ENCODE measurements at places on chromosomes 3 and 15. TPM values are rescaled to one million over a fixed set of nuclear protein-coding genes. Genes with fewer than 3 reads are reported as not detected.

CSTA gene
- not detected for total RNA-seq

PRKCD gene
- 45.1 TPM for total RNA-seq

ZDHHC23 gene
- 15.4 TPM for total RNA-seq

PLA2G4F gene
- total RNA-seq = 0.60 TPM

SLC22A14 gene
- total RNA-seq = 0.18 TPM

GOLIM4 gene
- 41.8 TPM for total RNA-seq

DNA sequence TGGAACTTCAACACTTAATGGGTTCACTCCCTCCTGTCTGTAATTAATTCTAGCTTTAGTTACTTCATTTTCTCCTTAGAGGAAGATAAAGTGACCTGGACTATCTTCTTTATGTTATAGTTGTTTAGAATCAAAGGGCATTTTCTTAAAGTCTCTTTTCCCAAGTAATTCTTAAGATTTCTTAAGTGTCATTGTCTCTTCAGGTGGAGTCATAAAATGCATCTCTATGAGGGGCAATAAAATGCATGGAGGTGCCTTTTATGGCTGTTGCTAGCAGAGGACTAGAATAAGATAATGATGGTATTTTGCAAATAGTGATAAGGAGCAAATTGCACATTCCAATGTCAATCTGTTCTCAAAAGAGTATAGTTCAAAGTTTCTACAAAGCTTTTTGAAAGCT, 34.5 kb downstream of the CNTN4 start:
- no peaks in the 10 kb centered on the region for H3K36me3 ChIP-seq
- H3K27me3 ChIP-seq = no peaks in the 10 kb centered on the region
- H3K27ac ChIP-seq = no peak overlapping the region
- H3K4me3 ChIP-seq = no peak overlapping the region
- no peak for DNase-seq

- H3K4me3 ChIP-seq = no peak overlapping the region
- H3K27me3 ChIP-seq = peaks cover 11% of the 10 kb centered on the region
- no peaks in the 10 kb centered on the region for H3K36me3 ChIP-seq
Observed at GRCh38 chr3:72003936-72004335, 219.0 kb upstream of the PROK2 start.

DNA sequence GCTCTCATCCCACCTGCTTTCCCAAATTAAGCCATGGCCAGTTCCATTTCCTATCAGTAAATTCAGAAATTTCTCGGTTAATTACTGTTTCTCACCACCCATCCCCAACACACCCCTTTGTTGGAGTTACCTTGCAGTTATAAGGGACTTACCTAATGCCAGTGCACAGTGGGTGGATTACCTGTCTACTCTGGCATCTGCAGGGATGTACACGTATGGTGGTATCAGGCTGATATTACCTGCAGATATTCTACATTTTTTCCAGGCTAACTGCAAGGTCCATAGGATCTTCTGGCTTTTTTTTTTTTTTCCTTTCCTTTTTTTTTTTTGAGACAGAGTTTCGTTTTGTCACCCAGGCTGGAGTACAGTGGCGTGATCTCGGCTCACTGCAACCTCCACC, 7.9 kb upstream of the MRAS start:
- no peak overlapping the region for H3K4me3 ChIP-seq
- H3K27me3 ChIP-seq = peaks cover 6% of the 10 kb centered on the region
- DNase-seq = no peak
- peaks cover 7% of the 10 kb centered on the region for H3K4me1 ChIP-seq
- H3K36me3 ChIP-seq = no peaks in the 10 kb centered on the region

DNA sequence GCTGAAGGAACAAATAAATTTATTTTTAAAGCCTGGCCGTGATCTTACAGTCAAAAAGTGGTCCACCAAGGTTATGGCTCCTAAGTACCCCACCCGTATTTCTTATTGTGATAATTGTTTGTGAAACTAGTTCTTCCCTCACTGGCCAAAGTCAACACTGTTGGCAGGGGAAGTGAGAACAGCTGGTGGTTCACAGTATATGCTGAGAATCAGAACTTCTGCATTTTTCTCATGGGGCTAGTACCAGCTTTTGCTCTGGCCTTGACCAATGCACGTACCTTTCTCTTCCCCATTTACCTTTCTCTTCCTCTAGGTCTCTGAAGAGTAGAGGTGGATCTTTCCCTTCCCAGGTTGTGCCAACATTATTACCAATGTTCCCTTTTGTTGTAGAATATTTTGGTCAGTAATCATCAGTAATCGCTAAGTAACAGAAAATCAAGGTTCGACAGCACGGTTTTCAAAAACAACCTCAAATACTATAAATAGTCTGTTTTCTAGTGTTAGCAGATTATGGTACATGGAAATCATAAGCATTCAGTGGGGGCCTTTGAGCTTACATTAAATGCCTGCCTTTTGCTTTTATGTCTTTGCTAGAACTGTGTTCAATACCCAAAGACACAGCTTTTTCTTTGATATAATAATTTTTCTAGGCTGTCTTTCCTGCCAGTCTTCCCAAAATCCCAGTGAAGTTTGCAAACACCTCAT, 268.0 kb downstream of the LPP start:
- H3K36me3 ChIP-seq = peaks cover 43% of the 10 kb centered on the region
- no peak overlapping the region for H3K27ac ChIP-seq
- H3K27me3 ChIP-seq = no peaks in the 10 kb centered on the region
- peaks cover 4% of the 10 kb centered on the region for H3K4me1 ChIP-seq

DNA sequence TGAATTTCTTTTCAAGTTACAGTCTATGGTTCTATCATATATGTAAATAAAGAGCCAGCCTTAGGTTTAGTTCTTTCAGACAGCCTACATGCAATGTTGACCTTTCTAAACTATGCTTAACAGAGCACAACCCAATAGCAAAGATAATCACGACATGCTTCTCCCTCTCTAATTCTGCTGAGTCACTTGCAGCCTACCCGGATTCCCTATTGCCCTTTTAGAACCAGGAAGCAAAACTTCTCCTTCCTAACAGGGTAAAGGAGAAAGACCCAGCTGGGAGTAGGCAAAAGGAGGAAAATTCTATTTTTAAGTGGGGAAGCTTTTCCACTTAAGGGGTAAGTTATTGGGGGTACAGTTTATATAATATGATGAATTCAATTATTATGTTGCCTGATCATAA, 79.3 kb downstream of the SLC7A14 start:
- no peak overlapping the region for H3K4me3 ChIP-seq
- peak overlapping the region; percentile 64 for H3K27ac ChIP-seq
- DNase-seq = no peak
- no peaks in the 10 kb centered on the region for H3K36me3 ChIP-seq
- H3K4me1 ChIP-seq = peaks cover 18% of the 10 kb centered on the region
- H3K27me3 ChIP-seq = peaks cover 14% of the 10 kb centered on the region

- H3K27me3 ChIP-seq = peaks cover 3% of the 10 kb centered on the region
- H3K4me1 ChIP-seq = no peaks in the 10 kb centered on the region
- H3K4me3 ChIP-seq = no peak overlapping the region
- H3K36me3 ChIP-seq = no peaks in the 10 kb centered on the region
Observed at GRCh38 chr15:42035435-42035761, 14.6 kb upstream of the PLA2G4E start.

DNA sequence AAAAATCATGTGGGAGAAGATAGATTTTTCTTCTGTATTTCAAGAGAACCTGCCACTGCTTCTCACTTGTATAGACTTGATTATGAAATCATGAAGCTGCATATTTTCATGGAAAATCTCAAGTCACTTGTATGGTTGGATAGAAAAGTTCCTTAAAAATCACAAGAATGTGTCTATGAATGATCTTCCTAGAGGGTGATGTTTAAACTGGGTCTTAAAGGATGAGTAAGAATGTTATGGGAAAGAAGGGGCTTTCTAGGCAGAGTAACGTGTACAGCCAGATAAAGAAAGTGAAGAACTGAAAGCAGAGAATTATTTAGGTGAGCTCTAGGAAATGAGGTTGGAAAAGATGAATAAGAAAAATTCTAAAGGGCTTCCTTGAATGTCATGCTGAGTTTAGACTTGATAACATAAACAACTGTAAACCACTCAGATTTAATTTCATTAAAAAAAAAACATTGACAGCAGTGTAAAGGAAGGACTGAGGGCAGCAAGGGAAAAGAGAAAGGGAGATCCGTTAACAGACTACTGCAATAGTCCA, 5.0 kb downstream of the CD47 start:
- no peaks in the 10 kb centered on the region for H3K27me3 ChIP-seq
- no peak overlapping the region for H3K27ac ChIP-seq
- peaks cover 2% of the 10 kb centered on the region for H3K4me1 ChIP-seq
- H3K36me3 ChIP-seq = no peaks in the 10 kb centered on the region
- no peak for DNase-seq
- H3K4me3 ChIP-seq = no peak overlapping the region

GRCh38 chr3:63945558-63946096, 33.4 kb upstream of the SCAANT1 start:
- DNase-seq = no peak
- peak overlapping the region; percentile 89 for H3K27ac ChIP-seq
- peaks cover 2% of the 10 kb centered on the region for H3K36me3 ChIP-seq
- no peaks in the 10 kb centered on the region for H3K27me3 ChIP-seq
- peaks cover 48% of the 10 kb centered on the region for H3K4me1 ChIP-seq
- H3K4me3 ChIP-seq = peak overlapping the region; percentile 7

DNA sequence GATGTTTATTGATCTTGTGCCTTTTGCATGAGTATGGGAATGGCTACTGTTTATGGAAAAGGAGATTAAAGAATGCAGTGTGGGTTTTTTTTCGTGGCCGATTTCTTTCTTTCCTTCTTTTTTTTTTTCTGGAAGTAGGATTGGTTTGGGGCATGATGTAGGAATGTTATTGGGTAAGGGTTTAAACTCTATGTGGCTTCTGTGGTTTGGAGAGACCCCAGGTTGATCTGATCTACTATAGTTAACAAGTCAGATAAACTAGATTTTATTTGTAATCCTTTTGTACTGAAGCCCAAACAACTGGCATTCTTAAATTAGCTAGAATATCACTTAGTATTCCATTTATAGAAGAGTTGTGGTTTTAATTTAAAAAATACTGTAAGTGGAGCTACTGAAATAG, 304.8 kb downstream of the LPP start:
- no peaks in the 10 kb centered on the region for H3K36me3 ChIP-seq
- no peaks in the 10 kb centered on the region for H3K4me1 ChIP-seq
- no peaks in the 10 kb centered on the region for H3K27me3 ChIP-seq
- no peak overlapping the region for H3K4me3 ChIP-seq
- no peak for DNase-seq

DNA sequence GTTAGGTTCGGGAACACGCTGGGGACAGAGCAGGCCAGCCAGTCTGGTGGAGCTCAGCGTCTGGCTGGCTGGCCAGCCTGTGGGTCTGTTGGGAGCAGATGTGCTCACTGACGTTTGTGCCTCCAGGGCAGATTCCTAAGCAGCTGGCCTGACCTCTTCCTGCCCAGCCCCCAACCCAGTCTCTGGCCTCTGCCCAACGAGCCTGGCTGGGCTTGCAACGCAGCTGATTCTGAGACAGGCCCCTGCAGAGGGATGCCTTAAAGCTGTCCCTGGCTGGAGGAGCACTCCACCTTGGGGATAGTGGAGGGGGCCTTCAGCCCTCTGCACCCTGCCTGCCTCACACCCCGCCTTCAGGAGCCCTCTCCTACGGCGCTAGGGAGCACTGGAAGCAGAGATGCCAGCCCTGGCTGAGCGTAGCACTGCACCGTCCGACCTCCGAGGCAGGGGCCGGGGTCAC, 46.0 kb downstream of the KLF13 start:
- DNase-seq = no peak
- no peaks in the 10 kb centered on the region for H3K27me3 ChIP-seq
- peaks cover 10% of the 10 kb centered on the region for H3K36me3 ChIP-seq
- peaks cover 19% of the 10 kb centered on the region for H3K4me1 ChIP-seq

- H3K4me3 ChIP-seq = no peak overlapping the region
- H3K36me3 ChIP-seq = peaks cover 7% of the 10 kb centered on the region
- DNase-seq = no peak
- H3K4me1 ChIP-seq = peaks cover 27% of the 10 kb centered on the region
- no peaks in the 10 kb centered on the region for H3K27me3 ChIP-seq
Observed at GRCh38 chr3:47398228-47398627, 17.4 kb downstream of the PTPN23 start.

DNA sequence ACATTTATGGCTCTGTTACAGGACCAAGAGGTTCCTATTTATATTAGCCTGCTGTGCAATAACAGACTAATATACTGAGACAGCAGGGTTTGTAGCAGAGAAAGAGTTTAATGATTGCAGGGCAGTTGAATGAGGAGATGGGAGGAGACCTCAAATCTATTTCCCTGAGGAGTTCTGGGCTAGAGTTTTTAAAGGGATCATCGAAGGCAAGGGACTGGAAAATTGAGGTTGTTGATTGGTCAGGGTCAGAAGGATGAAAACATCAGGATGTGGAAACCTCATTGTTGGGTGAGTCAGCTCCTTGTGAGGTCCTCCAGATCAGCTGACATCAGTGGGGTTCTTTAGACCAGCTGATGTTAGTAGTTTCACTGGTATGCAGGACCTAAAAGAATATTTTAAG, 60.6 kb upstream of the GOLGA8B start:
- DNase-seq = no peak
- peaks cover 1% of the 10 kb centered on the region for H3K36me3 ChIP-seq
- H3K4me1 ChIP-seq = no peaks in the 10 kb centered on the region
- peaks cover 3% of the 10 kb centered on the region for H3K27me3 ChIP-seq
- H3K27ac ChIP-seq = no peak overlapping the region

DNA sequence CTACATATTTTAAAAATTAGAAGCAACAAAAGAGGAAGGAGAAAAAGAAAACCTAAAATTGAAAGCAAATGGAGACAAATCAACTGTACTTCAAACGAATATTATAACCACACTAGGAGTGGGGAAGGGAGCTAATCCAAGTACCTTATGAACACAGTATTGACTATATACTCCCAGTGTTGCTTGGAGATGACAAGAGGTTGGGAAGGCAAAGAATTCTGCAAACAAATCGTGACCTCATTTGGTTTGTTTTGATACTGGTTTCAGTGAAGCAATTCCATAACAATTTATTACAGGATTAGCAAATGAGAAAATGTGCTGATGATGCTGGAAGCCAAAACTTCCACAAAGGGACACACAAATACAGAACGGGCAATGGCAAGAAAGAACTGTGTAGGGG, 268.1 kb downstream of the ULK4 start:
- no peaks in the 10 kb centered on the region for H3K27me3 ChIP-seq
- H3K4me1 ChIP-seq = no peaks in the 10 kb centered on the region
- peaks cover 10% of the 10 kb centered on the region for H3K36me3 ChIP-seq
- H3K27ac ChIP-seq = no peak overlapping the region
- DNase-seq = no peak

GRCh38 chr15:64460724-64461720, 644 bp downstream of the ZNF609 start:
- H3K36me3 ChIP-seq = no peaks in the 10 kb centered on the region
- H3K4me3 ChIP-seq = peak overlapping the region; percentile 85
- H3K27ac ChIP-seq = peak overlapping the region; percentile 92
- DNase-seq = peak; percentile 23
- H3K4me1 ChIP-seq = peaks cover 71% of the 10 kb centered on the region
- H3K27me3 ChIP-seq = no peaks in the 10 kb centered on the region

DNA sequence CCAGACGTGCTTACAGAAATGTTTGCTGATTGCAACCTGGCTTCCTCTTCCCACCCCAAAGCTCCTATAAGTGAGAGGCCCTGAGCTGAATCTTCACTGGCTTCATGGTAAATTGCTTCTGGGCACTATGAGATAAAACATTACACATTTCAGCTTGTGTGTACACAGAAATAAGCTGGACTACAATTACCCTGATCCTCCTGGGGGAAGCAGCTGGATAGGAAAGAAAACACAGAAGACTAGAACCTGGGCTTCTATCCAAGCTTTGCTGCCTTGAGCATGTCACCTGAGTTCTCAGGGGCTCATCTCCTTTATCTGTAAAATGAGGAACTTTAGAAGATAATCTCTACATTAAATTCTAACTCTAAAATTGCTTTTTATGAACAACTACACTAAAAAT, 40.3 kb downstream of the THBS1 start:
- peaks cover 4% of the 10 kb centered on the region for H3K4me1 ChIP-seq
- H3K4me3 ChIP-seq = no peak overlapping the region
- H3K27me3 ChIP-seq = no peaks in the 10 kb centered on the region
- no peak overlapping the region for H3K27ac ChIP-seq

Measured in progenitor cell of endocrine pancreas (in vitro differentiated cells).